ENCODE measurements at places on chromosomes 11 and 22.

DNA sequence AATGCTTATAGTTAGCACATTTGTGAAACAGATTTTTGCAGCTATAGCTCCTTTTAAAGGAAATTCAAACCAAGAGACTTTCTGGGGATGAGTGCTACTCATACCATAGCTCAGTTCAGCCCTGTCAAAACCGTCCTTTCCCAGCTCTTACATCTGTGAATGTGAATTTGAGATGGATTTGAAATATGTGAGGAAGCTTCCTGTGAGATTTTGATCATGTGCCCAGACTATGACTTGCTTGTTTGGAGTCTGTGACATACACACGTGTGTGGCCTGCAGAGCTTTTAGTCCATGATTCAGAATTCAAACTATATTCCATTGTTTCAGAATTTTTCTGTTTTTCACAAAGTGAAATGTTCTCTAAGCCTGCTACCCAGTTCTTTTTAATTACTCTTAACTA is 4.4 kb upstream of the MMP1 start:
- no peak for DNase-seq

- no peak for DNase-seq
Measured at GRCh38 chr11:70491696-70492472, 93.6 kb downstream of the CTTN start.

DNA sequence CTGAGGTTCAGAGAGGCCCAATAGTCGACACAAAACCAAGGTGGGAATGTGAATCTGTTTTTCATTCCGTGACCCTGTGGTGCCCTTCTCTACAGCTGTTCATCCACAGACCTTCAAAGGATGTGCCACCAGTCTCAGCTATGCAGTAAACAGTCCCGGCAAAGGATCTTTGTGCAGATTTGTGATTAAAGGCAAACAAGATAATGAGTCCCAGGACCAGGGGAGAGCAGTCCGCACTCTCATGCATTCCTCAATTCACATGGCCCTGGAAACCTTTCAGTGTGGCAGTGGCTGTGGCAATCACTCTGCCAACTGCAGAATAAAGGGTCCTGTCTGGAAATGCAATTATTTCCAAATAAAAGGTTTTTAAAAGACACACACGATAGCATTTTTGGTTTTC is 418.6 kb downstream of the TENM4 start:
- DNase-seq: no peak

- DNase-seq: no peak
Measured at GRCh38 chr11:86978756-86979608, 23.8 kb upstream of the FZD4 start.

- no peak for DNase-seq
Measured at GRCh38 chr11:37456746-37457145, 858.7 kb upstream of the RAG2 start.

DNA sequence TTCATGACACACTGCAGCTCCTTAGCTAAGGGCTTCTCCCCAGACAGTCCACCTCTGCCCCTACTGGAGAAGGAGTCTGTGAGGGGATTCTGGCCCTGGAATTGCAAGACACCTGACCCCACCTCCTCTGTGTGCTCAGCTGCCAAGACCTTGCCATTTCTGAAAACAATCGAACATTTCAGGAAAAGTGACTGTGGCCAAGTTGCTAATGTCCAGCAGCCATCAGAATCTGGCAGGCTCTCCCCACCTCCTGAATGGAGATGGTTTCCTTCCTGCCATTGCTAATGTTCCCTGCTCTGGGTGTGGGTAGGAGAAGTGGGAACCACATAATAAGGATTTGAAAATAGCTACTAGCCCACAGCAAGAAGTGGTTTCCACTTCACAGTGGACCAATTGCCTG is 127.2 kb upstream of the ALX4 start:
- no peak for DNase-seq

- no peak for DNase-seq
Measured at GRCh38 chr11:88484873-88485621, 147.5 kb upstream of the CTSC start.

DNA sequence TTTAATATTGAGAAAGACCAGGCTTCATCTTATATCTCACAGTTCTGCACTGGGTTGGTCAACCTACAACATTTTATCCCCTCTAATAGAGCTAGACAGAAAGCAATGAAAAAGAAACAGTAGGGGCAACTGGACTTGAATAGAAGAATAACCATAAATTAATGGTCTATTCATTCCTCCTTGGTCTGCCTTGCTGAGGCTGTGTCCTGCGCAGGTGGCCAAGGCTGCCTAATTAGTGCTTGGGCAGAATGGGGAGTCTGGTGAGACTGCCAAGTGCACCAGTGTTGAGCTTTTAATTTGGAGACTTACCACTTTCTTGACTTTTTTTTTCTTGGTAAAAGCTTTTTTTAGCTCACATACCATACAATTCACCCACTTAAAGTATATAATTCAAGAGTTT is 35.0 kb upstream of the SPON1 start:
- no peak for DNase-seq

GRCh38 chr11:85961930-85962363 is 106.8 kb downstream of the CCDC83 start:
- no peak for DNase-seq

Measured in right atrium auricular region (tissue), 2 donors.